ENCODE measurements at places on chromosomes 1 and 21. TPM values are rescaled to one million over a fixed set of nuclear protein-coding genes. Genes with fewer than 3 reads are reported as not detected.

- DNase-seq, result peak; percentile 65
These were observed 30.6 kb upstream of the LCE5A start for GRCh38 chr1:152479792-152480595.

DNA sequence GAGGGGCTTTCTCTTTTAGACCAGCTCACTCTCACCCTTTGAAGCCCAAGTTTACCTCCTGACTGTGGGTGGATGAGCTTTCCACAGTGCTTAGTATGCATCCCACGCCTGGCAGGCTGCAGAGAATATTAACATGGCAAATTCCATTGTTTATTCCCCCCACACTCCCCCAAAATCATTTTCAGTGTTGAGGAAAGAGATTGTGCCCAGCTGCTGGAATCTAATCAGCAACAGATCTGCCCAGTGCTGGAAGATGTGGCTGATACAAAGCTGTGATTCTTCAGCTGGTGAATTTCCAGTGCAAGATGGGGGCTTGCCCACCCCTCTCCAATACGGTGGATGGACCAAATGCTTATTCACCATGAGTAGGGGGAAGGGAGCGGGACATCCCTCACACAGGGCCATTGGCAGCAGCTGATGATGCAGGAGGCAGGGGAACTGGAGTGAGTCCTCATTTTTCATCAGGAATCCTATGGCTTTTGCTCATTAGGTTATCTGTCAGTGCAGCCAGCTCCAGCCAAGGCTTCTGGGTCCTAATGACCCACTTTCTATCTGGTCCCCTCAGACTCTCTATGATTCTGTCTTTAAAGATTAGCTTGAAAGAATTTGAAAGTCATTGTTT lies 39.7 kb upstream of the KCNA3 start:
- DNase-seq, result no peak

DNA sequence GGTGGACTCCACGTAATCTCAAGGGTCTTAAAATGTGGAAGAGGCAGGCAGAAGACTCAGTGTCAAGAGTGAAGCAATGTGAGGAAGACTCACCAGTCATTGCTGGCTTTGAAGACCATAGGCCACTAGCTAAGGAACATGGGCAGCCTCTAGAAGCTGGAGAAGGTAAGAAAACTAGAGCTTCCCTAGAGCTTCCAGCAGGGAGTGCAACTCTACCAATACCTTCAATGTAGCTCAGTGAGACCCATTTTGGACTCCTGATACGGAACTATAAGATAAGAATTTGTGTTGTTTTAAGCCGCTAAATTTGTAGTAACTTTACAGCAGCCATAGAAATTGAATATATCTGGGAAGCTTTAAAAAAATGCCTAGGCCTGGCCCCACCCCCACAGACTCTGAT lies 18.9 kb downstream of the METTL13 start:
- no peak for DNase-seq

- no peak for DNase-seq
These were observed 80.8 kb downstream of the DOP1B start for GRCh38 chr21:36237441-36237840.

- DNase-seq, result no peak
These were observed 251.4 kb downstream of the FAM72C start for GRCh38 chr1:143720087-143721023.

DNA sequence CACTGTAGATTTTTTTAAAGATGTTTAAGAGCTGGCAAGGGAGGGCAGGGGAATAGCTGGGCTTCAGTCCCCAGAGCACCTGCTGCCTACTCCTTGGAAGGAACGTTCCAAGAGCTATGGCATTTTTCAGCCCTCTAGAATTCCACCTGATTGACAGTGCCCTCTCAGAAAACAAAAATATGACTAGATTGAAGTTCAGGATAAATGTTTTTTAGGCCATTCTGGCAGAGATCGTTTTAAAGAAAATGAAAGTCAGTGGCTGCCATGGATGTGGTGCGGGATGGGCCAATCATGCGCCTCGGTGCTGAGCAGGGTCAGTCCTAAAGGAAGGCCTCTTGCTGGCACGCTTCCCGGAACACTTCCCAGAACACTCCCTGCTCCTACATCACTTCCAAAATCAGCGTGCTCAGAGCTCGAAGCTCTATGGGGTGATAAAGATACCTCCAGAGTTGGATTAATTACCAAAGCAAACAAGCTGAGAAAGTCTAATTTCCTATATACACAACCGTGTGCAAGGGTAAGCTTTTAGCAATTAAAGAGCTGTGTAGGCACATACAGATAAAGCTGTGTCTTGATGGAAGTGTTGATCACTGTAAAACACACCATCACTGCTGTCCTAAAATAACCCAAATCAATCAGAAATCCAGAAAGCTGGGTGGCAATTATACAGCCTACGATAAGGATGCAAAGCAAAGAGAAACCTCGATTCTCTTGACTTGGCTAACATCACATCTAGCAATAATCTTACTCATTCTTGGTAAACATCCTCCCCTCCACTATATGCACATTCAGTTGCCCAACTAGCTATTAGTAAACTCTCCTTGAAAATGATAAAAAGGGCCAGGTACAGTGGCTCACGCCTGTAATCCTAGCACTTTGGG lies 34.6 kb downstream of the TGFBR3 start:
- peak; percentile 96 for DNase-seq

DNA sequence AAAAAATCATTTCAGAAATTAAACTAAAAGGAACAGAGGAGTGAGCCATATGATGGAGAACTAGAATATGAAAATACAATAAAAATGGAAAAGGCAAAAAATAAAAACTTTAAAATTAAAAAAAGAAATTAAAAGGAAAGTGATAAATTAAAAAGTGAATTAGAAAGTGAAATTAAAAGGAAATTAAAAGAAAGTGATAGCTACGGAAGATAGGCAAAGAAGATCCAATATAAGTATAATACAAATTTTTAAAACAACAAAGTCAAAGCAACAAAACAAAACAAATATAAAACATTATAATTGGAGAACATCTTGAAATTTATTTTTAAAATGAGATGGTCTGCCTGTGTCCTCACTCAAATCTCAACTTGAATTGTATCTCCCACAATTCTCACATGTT lies 165.8 kb downstream of the GPATCH2 start:
- DNase-seq, result no peak

DNA sequence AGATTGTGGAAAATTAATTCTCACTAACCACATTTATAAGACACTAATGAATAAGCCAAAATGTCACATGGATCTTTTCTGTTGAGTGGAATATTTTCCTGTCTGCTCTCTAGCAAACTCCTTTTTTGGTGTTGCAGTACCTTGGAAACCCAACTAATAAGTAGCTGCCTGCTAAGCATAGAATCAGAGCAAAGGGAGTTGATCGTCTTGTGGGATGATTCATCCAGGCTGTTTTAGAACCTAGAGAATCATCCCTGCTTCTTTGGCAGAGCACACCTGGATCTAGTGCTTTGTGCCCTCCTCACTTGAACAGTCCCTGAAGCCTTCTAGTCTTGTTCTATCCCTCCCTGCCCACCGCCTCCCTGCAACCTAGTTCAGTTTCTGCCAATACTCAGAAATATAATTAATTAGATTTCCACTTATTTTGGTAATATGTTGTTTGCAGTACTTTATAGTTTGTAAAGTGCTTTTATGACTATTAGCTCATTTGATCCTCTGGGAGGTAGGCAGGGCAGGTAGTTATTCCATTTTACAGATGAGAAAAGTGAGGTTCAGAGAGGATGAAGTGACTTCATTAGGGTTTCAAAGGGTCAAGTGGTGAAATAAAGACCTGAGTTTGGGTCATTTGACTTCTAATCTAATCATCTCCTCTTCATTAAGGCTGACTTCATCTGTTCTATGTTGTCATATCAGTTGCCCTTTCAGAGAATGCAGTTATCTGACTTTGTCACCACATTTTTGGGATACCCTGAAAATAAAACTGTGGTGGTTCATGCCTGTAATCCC lies 2.5 kb downstream of the AGO4 start:
- no peak for DNase-seq

DNA sequence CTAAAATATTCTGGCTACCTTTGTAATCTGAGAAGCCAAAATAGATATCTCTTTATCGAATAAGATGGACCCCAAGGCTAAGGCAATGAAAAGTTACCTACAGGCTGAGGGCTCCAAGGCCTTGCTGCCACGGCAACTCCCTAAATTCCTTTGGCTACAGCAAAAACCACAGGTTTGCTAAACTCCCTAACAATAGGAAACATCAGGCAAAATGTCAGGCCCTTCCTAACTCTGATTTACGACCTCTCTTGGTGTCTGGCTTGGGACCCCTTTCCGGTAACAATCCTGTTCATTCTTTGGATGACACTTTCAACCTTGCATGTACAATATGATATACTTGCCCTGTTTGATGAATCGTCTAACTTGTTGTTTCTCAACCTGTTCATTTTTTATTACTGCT lies 11.3 kb upstream of the OR2T8 start:
- no peak for DNase-seq

GRCh38 chr1:205002705-205003104 lies 40.3 kb upstream of the CNTN2 start:
- no peak for DNase-seq

Gene C1QB
- total RNA-seq, result 122 TPM

Gene AGBL4
- 1.3 TPM for total RNA-seq

Gene DNAH14
- 7.3 TPM for total RNA-seq

Gene LEPR
- total RNA-seq, result 138 TPM

Gene LCE1C
- total RNA-seq, result not detected
